ENCODE measurements at places on chromosomes 16 and 17.

- no peak for DNase-seq
Observed at GRCh38 chr17:36464765-36465088, 21.8 kb upstream of the ZNHIT3 start.

DNA sequence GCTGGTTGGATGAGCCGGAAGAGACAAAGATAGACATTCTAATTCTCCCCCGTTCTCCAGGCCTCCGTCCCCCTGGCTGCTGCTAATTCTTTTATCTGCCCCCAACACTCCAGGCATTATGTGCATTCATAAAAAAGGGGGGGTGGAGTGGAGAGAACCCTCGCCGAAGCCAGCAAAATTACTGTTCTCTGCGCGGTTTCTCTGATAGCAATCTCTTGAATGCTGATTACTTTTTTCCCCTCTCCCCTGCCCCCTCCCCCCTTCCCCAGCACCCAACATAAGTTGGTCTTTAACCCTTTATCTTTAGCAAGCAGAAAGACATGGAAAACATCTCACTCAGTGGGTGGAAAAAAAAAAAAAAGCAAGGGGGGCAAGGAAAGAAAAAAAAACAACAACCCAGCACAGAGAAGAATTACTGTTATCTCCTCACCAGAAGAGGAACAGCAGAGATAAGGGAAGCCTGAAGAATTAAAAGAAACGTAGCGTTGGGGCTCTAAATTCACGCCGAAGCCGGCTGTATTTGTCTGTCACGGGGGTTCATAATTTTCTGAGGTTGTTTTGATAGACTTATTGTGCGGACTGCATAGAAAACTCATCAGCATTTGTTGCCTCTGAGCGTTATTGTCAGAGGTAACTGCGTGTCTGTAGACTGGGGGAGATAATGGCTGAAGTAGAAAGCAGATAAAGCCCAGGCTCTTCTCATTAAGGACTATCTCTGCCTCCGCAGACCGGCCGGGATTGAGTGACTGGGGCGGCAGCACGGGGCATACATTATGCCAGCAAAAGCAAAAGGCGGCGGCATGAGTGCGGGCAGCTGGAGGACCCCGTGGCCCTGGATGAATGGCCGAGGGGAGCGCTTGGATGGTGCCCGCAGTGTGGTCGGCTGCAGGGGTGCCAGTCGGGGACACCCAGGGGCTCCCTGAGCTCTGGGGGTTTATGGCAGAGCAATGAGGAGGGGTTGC is 126.9 kb downstream of the MRM1 start:
- DNase-seq, result no peak

GRCh38 chr17:43917016-43917347 is 9.6 kb upstream of the MPP2 start:
- no peak for DNase-seq

GRCh38 chr17:64460955-64461354 is 12.0 kb downstream of the MILR1 start:
- no peak for DNase-seq

GRCh38 chr17:63842173-63842539 is 329 bp downstream of the SMARCD2 start:
- DNase-seq, result no peak

DNA sequence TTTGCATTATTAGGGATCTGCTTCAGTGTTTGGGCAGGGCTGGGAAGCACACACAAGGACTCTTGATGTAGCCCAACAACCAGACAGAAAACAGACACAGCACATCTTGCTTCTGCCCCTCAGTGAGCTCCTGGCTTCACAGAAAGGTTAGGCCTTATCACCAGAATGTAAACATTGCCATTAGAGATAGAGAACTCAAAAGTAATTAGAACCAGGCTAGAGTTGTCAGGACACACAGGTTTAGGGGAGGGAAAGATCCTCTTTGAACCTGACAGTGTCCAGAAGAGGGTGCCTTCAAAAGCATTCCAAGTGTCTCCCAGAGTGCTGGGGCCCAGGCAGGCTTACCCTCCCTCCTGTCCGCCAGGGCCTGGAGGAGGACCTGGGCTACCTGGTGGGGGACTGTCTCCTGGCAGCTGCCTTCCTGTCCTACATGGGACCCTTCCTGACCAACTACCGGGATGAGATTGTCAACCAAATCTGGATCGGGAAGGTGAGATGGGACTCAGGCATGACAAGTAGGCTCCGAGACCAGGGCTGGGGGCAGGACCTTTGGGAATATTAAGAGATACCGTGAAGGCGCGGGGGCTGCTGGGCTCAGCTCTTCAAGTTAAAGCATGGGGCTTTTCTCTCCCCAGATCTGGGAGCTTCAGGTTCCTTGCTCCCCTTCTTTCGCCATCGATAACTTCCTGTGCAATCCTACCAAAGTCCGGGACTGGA is 16.9 kb upstream of the KDM6B start:
- no peak for DNase-seq

GRCh38 chr17:78883089-78883532 is 19.9 kb downstream of the CEP295NL start:
- no peak for DNase-seq

GRCh38 chr17:78771758-78772382 is 10.2 kb downstream of the CYTH1 start:
- no peak for DNase-seq

DNA sequence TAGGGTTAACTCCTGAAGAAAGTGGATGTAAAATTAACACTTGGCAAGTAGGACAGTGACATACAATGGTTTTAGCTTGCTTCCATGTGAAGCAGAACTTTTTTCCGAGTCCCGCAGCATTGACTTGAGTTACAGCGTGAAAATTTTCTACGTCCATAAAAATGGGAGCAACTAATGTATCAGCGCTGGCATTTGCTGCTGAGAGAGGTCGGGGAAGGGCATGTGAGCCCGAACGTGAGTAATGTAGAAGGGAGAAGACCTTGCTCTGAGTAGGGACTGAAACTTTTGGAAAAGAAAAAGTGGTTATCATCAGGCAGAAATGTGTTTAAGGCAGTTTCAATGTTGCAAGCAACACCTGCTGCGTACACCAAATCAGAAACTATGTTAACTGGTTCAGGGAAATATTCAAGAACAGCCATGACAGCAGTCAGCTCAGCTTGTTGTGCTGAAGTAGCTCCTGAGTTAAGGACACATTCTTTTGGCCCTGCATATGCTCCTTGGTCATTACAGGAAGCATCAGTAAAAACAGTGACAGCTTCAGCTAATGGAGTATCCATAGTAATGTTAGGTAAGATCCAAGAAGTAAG is 70.9 kb upstream of the ARL4D start:
- no peak for DNase-seq

- DNase-seq, result no peak
Observed at GRCh38 chr17:62064029-62064790, 868 bp downstream of the MED13 start.

DNA sequence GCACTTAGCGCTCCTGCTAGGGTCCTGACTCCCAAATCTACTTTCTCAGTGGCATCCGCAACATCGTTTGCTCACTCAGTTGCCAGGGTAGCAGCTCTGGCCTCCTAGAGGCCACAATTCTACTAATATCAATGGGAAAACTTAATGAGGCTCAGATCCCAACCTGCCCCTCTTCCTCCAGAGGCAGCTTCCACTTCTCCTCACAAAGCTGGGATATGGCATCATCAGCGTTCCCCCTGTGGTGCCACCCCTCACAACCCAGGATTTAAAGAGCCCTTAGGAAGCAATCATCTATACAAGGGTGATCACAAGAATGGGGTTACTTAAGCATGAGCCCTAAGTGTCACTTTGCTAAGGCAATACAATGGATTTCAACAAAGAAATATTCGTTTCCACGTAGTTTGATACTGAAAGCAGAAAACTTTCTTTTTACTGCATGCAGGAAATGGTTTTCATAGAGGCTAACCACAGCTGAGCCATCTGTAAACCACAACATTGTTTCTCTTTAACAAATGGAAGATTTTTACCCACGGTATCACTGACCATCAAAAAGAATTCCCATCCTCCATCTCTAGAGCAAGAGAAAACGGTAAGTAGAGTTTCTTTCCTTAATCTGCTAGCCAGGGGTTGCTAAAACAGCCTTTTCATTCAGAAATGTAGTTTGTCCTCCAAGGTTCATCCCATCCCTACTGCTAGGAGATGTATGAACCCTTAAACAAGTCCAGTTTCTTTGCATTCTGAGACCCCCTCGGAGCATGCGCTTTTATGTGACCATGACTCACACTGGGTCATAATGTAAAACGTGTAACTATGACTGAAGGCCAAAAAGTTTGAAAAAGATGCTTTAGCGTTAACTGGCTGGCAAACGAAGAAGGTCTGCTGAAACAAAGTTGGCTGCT is 68.3 kb upstream of the BCAR1 start:
- DNase-seq, result no peak

DNA sequence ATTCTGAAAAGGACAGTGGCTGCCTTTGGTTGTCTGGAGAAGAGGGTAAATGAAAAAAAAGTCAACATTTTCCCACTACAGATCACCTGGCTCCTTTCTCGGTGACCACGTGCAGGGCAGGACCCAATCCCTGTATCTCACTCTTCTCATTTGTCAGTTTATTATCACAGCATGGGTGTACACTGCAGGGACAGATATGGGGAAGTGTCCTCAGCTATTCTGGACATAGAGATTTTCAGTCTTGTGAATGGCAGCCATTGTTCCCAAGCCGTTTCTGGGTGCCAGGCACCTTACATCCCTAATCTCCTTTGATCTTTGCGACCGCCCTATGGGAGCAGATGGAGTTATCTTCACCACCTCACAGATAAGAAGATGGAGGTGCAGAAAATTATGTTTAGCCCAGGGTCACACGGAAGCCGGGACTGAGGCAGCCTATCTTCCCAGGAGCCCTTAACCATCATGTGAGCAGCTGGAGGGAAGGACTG is 7.2 kb downstream of the ADORA2B start:
- DNase-seq, result no peak

DNA sequence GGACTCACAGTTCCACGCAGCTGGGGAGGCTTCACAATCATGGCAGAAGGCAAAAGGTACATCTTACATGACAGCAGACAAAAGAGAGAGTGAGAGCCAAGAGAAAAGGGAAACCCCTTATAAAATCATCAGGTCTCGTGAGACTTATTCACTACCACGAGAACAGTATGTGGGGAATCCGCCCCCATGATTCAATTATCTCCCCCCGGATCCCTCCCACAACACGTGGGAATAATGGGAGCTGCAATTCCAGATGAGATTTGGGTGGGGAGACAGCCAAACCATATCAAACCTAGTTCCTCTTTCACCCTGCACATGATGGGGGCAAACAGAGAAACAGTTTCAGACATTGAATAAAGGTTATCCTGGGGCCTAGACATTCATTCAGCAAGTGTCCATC is 32.2 kb upstream of the IRX6 start:
- DNase-seq, result no peak

- DNase-seq, result no peak
Observed at GRCh38 chr17:74779948-74780400, 3.8 kb upstream of the NAT9 start.

DNA sequence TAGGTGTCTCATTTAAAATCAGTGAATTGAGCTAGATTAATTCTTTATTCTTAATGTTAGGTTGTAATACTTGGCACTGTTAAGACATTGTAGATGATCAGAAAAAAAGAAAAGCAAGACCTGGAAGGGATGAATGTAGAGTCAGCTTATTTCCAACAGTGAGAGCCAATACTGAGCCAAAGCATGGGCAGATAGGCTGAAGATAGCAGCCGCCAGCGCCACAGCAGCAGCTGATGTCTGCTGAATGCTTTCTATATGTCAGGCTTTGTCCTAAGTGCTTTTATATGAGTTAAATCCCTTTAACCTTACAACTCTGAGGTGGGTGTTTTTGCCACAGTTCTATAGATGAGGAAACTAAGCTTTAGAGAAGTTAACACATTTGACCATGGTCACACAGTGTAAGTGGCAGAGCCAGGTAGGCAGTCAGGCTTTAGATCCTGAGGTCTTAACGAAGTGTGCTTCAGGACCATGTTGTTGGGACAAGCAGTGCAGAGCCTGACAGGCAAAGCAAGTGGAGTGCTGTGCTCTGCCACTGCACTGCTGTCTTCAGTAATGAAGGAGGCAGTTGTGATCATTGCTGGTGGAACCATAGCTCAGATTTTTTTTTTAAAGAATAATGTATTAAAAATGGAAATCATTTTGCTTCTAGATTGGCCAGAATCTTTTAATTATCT is 25.9 kb downstream of the TNRC6A start:
- DNase-seq, result no peak

DNA sequence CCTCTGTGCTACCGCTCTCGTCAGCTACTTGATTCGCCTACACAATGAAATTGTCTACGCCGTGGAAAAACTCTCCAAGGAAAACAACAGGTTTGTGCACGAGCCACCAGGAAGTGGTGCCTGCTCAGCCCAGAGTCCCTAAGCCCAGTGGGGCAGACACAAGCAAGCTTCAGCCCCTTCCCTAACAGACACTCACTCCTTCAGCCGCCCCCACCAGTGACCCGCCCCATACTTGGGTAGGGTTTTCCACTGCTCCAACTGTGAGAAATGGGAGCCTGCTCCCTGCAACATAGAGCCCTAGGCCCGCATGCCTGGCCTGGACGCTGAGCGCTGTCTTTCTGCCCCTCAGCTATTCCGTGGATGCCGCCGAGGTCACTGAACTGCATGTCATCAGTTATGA is 28.6 kb upstream of the ENDOV start:
- no peak for DNase-seq

DNA sequence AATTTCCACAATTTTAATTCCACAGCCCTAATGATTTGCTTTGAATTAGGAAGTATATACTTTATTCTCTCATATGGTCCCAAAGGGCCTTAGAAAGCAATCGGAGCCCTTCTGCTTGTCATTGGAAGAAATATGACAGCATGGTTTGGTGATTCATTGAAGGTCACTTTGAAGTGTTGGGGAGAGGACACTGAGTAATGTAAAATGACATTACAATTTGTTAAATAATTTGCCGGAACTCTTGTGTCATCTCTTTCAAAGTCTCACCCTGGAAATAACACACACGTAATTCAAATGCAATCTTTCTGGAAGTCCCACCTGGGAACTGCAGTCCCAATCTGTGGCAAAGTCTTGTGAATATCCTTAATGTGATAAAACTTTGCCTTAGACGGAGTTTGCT is 59.8 kb downstream of the BMERB1 start:
- no peak for DNase-seq

GRCh38 chr17:14058051-14058450 is 11.3 kb upstream of the COX10 start:
- DNase-seq, result no peak

- no peak for DNase-seq
Observed at GRCh38 chr16:73743665-73744496, 552.7 kb upstream of the PSMD7 start.

DNA sequence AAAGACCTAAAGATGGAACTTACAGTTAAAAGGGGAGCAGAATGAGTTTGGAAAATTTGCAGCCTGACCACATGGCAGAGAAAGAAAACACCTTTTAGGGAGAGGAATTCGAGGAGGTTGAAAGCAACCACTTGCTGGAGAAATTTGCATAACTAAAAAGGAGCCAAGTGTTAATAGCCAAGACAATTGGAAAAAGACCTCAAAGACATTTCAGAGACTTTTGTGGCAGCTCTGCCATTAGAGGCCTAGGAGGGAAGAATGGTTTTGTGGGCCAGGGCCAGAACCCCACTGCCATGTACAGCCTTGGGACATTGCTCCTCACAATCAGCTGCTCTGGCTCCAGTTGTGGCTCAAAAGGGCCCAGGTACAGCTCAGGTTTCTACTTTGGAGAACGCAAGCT is 338.5 kb downstream of the UTP18 start:
- DNase-seq, result no peak

GRCh38 chr17:82793974-82794630 is 42.2 kb downstream of the TBCD start:
- no peak for DNase-seq

All from COR-L47 (cell line).